Muscle of back (tissue), 13 donors: ENCODE measurements at places on chromosomes 13 and 19.

GRCh38 chr19:49328741-49329140 lies 3.8 kb upstream of the SLC6A16 start:
- DNase-seq: no peak

- DNase-seq: no peak
Measured at GRCh38 chr19:46052896-46053295, 12.1 kb upstream of the IGFL4 start.

DNA sequence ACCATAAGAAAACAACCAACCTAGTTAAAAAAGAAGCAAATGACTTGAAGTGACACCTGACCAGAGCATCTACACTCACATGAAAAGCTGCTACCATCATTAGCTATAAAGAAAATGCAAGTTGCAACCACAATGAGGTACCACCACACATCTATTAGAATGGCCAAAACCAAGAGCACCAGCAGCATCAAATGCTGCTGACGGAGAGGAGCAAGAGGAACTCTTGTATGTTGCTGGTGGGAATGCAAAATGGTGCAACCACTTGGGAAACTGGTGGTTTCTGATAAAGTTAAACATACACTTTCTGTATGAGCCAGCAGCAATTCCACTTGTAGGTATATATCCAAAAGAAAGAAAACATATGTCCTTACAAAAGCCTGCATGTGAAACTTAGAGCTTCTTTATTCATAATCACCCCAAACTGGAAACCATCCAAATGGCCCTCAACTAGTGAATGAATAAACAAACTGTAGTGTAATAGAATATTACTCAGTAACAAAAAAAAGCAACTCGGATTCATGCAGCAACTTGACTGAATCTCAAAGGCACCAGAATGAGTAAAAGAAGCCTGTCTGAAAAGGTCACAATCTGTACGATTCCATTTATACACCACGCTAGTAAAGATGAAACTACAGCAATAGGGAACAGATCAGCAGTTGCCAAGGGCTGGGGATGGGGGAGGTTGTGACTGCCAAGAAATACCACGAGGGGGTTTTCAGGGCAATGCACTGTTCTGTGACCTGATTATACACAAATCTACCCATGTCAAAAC lies 60.9 kb upstream of the RANBP3 start:
- DNase-seq: no peak

DNA sequence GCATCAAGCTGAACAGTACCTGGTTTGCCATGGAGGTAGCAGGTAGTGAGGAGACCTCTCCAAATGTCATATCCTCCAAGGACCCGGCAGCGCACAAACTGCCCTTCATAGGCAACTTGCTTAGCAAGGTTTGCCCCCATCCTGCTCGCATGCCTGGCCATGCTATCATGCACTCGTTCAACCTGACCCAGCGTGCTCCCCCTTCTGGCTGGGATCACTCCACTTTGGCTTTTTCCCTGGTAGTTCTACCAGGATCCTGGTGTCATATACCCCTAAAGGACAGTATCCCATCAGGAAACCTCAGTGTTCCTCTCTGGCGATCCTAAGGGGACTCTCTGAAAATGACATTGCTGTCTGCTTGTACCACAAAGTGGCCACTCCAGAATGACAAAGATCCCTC lies 38.6 kb upstream of the ZNF30 start:
- no peak for DNase-seq

DNA sequence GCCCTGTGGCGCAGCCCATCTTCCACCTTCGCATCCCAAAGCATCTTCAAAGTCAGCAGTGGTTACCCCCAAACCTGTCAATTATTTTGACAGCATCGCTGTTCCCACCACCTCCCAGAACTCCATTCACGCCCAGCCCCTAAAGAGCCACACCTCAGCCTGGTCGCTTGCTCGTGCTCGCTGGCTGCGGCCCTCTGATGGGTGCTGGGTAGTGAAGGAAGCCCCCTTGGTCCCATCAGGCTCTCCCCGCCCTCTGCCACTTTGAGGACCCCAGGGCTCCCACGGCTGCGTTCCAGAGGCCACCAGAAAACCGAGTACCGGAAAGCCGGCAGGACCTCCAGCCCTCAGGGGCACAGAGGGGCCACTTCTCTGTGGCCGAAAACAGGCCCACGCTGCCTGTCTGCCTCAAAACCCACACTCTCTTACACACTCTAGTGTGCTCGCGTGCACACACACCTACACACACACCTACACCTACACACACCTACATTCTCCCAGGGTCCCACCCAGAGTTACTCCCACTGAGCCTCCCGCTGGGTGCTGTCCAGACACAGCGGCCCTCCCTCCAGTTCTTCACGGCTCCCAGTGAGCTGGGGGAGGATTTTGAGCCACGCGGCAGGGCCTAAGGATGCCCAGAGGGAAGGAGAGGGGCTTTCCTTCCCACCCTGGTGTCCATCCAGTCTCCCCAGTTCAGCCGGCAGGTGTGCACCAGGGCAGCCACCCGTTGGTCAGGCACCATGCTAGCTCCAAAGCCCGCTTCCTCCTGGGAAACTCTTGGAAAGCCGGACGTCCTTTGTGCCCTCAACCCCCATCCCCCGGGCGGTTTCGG lies 1.9 kb downstream of the VSTM2B start:
- no peak for DNase-seq

DNA sequence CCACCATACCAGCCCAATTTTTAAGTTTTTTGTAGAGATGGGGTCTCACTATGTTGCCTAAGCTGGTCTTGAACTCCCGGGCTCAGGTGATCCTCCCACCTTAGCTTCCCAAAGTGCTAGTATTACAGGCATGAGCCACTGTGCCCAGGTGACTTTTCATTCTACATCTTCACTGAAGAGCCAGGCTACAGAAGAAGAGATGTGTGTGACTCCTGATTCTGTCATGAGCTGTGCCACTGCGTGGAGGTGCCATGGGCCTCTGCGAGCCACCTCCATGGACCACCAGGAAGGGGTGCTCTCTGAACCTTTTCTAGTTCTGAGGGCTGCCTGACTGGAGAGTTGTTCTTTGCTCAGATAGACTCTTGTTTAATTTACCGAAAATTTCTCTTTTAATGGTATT lies 56.6 kb upstream of the RANBP3 start:
- no peak for DNase-seq

DNA sequence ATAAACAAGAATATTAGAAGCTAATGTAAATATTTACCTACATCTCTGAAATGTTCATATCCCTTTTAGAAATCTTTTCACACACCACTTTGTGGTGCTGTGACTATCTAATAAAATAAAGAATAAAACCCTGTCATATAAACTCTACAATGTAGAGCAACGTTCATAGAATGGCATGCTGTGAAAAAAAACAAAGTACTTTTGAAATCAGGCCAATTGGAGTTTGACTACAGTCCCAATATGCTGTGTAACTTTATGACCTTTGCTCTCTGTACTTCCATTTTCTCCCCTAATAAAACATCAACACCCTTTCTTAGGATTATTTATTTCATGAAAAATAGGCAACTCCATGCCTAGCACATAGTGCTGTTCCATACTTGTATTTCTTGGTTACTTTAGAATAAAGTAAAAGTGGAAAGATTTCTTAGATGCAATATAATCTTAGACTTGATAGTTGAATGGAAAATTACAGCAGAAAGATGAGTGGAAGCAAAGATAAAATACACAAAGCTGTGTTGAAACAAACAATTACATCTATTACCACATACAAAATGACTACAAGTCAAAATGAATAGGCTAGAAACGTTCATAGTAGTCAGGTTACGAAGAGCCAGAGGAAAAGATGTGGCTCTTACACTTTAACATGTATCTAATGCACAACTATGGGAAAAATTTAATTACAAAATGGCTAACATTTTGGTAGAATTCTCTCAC lies 613.2 kb upstream of the SLITRK5 start:
- DNase-seq: no peak

GRCh38 chr19:35812220-35813042 lies at the start of gene PRODH2:
TSS of gene PRODH2 (minus strand) at chr19:35812845. CDS start at chr19:35812805, 40 bp downstream.
- DNase-seq: no peak

- no peak for DNase-seq
Measured at GRCh38 chr19:45791744-45792469, 738 bp downstream of the DMWD start.

GRCh38 chr19:4694211-4694987 lies 24.3 kb upstream of the MYDGF start:
- peak; percentile 75 for DNase-seq

GRCh38 chr13:53691417-53691816 lies 662.8 kb downstream of the OLFM4 start:
- DNase-seq: no peak

DNA sequence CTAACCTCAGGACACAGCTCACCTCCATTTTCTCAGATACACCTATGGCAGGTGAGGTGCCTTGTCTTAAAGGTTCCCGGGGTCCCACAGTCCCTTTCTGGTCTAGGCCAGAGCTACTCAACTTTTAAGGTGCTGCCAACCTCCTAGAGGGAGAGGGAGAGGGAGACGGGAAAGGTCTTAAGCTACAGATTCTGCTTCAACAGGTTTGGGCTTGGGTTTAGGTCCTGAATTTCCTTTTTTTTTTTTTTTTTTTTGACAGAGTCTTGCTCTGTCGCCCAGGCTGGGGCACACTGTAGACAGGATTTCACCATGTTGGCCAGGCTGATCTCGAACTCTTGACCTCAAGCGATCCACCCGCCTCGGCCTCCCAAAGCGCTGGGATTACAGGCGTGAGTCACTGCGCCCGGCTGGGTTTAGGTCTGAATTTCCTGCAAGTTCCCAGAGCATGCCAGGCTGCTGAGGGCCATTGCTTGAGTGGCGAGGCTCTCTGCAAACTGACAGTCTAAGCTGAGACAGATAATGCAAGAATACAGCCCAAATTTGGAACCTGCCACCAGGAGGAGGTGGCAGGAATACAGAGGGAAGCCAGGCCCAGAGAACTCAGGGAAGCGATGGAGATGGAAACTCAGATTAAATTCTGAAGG lies 7.8 kb upstream of the SYCN start:
- no peak for DNase-seq

DNA sequence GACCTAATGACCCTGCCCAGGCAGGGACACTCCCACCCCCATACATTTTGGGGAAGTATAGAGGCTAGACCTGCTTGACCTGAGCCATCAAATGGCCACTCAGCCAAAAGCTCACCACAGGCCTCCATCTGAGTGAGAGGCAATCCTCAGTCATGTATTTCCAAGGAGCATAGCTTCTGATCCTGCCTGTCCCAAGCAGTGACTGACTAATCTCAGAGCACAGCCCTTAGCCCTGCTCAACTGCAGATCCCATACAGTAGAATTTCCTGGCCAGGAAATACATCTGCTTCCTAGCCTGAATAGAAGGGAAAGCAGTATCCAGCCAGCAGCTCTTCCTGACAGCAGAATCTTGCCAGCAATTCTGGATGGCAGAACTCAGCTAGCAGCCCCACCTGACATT lies 880.6 kb upstream of the GPC6 start:
- DNase-seq: no peak

DNA sequence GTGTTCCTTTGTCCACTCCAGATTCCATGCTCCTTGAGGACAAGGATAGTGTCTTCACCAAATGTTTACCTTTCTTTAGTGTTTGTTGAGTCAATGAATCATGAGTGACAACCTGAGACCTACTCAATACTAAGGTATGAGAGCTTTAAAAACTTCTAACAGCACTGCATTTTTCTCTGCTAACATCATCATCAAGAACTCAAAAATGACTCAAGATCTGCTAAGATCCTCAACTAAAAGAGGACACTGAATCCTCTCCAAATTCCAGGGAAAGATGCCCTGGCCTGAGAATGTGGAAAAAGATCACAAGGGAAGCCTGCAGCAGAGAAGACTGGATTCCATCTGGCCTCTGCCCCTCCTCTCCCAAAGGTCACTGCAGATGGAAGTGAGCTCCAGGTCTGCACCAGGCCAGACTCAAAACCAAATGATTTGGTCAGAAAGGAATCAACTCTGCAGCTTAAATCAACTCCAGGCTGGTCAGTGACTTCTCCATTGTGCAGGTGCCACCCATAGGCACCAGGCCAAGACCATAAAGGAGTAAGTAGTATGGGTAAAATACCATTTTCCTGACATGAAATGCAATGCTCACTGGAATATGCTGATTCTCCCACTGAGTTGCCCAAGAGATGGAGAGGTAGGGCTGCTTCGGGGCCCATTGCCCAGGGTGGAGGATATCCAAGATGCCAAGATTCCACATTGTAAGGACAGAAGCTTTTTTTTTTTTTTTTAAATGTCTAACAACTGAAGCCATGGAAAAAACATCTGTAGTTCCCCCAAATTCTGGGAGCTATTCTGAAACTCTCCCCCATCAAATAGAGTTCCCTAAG lies 89.5 kb upstream of the DOCK9 start:
- DNase-seq: peak; percentile 61

DNA sequence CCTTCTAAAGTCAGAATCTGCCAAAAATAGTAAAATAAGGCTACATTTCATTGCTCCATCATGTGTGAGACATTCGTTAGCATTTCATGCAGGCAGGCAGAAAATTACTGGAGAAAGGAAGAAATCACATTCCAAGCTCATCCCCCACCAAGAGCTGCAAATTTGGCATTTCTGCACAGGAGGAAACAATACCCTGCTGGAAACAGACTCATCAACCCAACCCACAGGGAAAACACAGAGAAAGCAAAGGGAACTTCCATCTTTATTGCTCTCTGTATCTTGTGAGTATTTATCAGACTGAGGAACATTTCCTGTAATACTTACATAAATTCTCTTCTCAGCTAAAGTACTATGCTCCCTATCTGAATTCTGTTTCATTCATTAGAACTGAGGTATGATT lies 95.7 kb downstream of the KCTD12 start:
- DNase-seq: no peak

- DNase-seq: no peak
Measured at GRCh38 chr13:33087790-33088189, 71.6 kb downstream of the KL start.

DNA sequence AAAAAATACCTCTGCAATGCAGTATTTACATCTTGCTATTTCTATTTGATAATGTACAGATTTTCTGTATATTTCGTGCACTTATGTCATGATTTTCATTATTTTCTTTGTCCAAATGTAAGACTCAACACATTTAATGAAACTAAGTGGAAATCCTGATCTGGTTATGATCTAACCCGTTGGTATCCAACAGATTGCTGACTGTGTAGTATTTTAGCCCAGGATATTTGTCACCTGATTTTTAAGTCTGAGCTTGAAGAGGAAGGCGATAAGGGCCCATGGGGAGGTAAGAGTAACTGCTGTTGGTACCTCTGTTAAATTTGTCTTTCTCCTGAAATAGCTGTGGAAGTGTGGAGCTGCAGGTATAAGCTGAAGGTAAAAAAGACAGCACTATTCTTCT lies 45.3 kb downstream of the WASF3 start:
- no peak for DNase-seq

- no peak for DNase-seq
Measured at GRCh38 chr13:26604784-26605545, 47.5 kb downstream of the WASF3 start.

DNA sequence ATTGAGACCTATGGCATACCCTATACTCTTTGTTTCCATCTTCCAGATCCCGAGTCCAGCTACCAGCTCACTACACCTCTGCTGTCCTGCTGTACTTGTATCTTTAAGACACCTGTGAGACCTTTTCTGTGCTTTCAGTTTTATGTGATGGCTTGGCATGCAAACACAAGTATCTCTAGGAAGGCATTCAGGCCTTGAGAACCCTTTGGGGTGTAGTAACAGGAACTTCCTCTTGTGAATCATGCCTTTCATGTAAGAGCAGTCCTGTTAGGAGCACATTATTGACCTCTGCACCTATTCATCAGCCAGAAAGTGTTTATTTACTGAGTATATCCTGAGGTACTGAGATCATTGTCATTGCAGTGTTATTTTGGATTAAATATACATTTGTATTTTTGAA lies 87.0 kb upstream of the HTR2A start:
- no peak for DNase-seq
